ENCODE measurements at places on chromosomes 7 and 10.

DNA sequence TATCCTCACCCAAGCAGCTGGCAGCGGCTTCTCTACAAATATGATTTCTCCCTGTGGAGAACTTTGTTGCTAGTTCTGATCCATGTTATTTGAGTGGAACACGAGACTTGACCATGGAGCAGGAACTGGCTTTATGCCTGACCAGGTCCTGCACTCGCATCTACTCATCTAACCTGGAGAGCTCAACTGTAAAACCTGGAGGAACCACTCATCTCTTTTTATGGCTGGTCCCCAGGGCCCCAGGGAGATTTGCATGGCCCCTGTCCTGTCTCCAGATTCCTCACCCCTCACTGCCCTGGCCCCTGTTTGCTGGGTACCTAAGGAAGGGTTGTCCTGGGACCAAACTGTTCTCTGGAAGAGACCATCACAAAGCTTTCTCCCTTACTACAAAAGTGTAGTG is 16.0 kb downstream of the TCAF1 start:
- no peak for DNase-seq

GRCh38 chr7:45157653-45158401 is at the start of gene RAMP3:
TSS of gene RAMP3 (plus strand) at chr7:45157791. CDS start at chr7:45157829, 38 bp downstream.
- no peak for DNase-seq

- peak; percentile 86 for DNase-seq
These were observed 766 bp upstream of the EIF3B start for GRCh38 chr7:2353936-2354185.

- DNase-seq, result no peak
These were observed 44.1 kb upstream of the PARD3 start for GRCh38 chr10:34859170-34859569.

DNA sequence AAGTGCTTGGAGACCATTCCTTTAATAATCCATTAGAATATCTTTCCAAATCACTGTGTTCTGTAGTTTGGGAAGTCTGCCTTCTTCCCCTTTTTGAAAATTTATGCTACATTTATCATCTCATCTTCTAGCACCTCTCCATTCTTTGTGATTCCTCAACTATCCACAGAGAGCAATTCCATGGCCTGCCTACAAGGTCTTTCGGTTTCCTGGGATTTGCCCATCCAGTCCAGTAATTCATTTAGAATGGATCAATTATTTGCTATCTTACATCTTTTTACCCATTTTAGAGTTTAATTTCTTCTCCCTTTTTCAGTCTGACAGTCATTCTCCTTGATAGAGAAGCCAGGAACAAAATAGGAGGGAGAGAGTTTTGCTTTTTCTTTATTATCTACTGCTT is 179.8 kb downstream of the ST7 start:
- DNase-seq, result no peak

DNA sequence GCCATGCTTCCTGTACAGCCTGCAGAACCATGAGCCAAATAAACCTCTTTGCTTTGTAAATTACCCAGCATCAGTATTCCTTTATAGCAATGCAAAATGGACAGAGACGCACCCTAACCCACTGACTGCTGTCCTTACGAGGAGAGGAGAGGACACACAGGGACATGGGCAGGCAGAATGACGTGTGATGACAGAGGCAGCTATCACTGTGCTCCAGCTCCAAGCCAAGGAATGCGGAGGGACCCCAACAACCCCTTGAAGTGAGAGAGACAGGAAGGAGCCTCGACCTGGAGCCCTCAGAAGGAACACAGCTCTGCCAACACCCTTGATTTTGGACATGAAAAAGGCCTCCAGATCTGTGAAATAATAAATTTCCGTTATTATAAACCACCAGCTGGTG is 46.6 kb upstream of the EBF3 start:
- no peak for DNase-seq

DNA sequence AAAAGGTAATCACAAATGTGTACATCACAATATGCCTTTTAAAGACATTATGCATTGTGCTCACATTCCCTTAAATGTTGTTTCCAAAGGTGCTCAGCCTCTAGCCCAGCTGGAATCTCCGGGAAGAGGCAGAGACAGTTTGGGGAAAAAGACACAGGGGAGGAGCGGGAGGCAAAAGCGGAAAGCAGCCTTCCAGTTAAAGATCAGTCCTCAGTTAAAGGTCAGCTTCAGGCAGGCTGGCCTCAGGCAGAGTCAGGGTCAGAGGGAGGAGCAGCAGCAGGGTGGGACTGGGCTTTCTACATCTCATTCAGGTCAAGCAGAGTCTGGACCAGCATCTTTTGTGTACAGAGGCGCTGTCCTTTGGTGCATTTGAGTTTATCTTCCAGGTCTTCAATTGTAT is 18.6 kb downstream of the ST7 start:
- no peak for DNase-seq

DNA sequence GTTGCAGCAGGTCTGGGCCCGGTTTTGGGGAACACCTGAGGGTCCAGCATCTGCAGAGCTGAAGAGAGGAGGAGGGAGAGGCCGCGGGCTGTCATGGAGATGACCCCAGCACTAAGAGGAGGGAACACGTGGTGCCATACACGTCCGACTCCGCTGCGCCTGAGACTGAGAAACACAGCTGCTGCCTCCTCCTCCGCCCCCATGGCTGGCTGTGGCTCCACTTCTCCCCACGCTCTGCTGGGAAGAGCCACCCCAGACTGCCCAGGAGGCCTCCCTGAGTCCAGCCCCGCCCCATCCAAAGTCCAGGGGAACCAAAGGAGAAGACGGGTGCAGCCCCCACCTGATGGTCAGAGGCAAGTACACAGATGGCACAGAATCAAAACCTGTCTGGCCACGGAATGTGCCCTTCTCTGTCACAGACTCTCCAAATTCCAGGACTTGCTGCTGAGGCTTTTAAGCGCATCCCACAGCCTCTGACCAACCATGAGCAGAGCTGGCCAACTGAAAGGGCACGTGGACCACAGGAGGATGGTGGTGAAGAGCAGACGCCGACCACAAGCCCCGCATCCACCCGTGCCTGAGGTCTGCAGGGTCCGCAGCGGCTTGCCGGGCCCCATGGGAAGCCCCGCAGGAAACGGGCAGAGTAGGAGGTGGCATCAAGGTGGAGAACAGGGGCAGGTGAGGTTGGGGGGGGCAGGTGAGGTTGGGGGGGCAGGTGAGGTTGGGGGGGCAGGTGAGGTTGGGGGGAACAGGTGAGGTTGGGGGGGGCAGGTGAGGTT is 24.0 kb downstream of the STK32C start:
- DNase-seq, result no peak

GRCh38 chr7:23685731-23686130 is 5.7 kb downstream of the FAM221A start:
- no peak for DNase-seq

DNA sequence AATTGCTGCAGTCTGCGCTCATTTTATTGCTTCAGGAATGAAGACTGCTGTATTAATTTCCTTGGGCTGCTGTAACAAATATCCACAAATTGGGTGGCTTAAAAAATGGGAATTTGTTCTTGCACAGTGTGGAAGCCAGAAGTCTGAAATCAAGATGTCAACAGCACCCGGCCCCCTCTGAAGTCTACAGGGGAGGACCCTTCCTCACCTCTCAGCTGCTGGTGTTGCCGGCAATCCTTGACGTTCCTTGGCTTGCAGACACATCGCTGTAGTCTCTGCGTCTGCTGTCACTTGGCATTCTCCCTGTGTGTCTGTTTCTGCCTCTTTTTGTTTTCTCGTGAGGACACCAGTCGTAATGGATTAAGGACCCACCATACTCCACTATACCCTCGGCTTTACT is 166.2 kb downstream of the PTPN20 start:
- DNase-seq, result no peak

Measured in stimulated activated CD4-positive, alpha-beta T cell treated with anti-CD3 and anti-CD28 coated beads, Interleukin-12 subunit alpha, Interleukin-12 subunit beta, amount 100 ng/mL, for 24 hours (primary cell).